Stimulated activated CD8-positive, alpha-beta memory T cell treated with anti-CD3 and anti-CD28 coated beads, Interleukin-15, amount 100 ng/mL, for 24 hours (primary cell): ENCODE measurements at places on chromosomes 7 and 10.

DNA sequence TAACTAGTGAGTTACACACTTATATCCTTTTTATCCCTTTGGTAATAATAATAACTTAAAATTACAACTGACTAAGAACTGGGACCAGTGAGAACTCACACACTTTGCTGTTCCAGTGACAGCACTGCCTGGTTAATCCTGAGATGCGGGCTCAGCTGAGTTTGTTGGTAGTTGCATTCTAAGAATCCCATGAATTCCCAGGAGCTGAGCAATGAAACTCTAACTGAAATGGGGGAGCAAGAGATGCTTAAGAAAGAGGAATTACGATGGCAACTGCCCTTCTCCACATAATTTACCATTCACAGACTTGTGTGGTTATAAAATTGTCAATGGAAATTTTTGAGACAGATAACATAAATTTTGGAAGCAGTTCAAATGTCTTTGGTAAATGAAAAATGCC lies 659.4 kb downstream of the MAGI2 start:
- no peak for DNase-seq

DNA sequence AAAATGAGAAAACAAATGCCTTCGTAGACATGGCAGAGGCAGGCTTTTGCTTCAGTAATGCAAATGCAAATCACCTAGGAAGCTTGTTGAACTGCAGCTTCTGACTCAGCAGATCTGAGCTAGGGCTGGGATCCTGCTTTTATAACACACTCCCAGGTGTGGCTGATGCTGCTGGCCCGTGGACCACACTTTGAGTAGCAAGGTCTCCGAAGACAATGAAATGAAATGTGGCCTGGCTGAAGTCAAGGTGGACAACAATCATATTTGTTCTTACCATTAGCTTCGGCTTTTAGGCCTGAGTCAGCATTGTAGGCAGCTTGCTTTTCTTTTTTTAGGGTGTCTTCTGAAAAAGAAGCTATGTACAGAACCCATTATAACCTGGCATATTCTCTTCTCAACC lies 26.3 kb downstream of the COL17A1 start:
- no peak for DNase-seq

- no peak for DNase-seq
These were observed 15.0 kb downstream of the PTN start for GRCh38 chr7:137328373-137329120.

DNA sequence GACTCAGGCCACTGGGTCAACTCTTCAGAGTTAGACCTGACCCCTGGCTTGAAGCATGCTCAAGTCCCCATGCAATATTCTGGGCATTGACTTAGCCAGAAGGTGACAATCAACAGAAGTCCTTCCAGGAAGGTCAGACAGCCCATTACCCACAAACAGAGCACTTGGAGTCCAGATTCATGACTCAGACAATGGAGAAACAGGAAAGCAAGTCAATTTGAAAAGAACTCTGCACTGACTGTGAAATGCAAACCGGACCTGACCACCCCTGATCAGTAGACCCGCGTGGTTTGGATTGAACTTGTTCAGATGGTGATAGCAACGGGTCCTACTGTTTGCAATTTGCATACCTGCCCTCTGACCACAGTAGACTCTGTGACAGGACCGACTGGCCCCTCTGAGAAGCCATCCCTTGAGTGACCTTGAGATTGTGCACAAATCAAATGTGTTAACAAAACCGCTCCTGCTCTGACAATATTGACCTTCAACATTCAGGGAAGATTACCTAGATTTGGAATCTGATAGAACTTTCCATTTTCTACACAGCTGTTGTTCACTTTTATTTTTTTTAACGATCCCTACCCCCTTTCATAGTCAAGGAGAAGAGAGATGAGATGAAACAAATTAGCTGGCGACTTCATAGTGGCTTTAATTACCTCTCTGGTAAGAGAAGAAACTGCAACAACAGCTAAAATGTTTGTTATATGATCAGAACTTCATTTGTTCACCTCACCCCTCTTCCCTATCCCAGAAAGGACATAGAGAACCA lies 138.7 kb downstream of the NRP1 start:
- no peak for DNase-seq

DNA sequence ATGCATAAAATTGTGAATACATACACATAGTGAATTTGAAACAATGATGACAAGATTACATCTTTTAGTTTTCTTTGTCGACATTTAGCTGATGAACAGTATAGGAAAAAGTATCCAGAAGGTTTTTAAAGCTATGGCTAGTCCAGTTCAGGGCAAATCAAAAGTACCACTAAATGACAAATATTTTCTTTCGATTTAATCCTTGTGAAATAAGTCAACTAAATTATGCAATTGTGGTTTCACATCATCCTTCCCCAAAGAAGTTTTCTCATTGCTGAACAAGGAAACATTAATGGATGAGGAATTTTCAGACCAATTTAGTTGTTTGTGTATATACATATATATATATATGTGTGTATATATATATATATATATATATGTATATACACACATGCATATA lies 774.0 kb downstream of the DNAJB9 start:
- no peak for DNase-seq

DNA sequence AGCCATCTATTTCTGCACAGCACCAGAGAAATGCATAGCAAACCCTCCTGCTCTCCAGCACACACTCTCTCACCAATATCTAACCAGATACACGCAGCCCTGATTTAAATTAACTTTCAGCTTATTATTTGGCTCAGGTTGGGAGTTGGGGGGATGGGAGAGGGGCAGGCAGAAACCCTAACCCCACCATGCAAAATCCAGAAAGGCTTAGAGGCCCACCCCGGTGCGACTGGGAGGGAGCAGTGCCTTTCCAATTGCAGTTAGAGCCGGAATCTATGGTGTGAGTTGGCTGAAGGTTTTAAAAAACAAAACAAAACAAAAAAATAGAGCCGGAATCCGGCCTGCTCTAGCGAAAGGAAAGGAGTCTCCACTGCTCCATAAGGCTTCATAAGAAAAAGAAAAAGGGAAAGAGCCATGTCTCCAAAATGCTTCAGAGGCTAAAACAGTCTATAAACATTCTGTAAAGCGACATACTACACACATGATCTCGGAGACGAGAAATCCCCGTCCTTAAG lies 2.9 kb downstream of the IGF2BP3 start:
- DNase-seq = no peak

GRCh38 chr7:111495173-111495810 lies 67.0 kb downstream of the IMMP2L start:
- no peak for DNase-seq
